ENCODE measurements at places on chromosomes 2 and 18.

GRCh38 chr2:39821871-39822270 is 42.8 kb upstream of the THUMPD2 start:
- no peak for DNase-seq

- DNase-seq = no peak
Observed at GRCh38 chr18:12867441-12868123, 16.5 kb downstream of the PTPN2 start.

DNA sequence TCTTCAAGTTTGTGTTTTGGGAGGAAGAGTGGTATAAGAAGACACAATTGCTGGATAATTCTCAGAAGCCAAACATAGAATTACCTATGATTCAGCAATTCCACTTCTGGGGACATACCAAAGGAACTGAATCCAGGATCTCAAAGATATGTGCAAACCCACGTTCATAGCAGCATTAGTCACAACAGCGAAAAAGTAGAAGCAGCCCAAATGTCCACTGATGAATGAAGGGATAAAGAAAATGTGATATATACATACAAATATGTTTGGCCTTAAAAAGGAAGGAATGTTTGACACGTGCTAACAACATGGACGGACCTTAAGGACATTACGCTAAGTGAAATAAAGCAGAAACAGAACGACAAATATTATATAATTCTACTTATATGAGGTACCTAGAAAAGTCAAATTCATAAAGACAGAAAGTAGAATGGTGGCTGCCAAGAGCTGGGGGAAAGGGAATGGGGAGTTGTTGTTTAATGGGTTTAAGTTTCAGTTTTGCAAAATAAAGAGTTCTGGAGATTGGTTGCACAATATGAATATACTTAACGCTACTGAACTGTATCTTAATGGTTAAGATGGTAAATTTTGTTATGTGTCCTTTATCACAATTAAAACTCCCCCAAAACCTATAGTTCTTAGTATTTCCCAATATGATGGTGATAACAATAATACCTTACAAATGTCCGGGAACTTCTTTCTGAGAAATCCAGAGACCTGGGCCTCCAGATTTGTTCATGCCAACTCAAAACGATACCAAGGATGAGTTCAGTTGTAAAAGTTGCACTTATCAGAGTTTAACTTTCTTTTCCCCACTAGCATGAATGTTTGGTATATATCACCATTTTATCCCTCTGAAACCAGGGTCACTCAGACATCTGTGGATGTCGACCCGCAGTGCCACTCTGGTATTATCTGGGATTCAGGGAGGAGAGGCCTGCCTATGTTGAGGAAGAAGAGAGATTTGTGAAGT is 33.7 kb upstream of the WIPF1 start:
- no peak for DNase-seq

GRCh38 chr2:74205596-74205995 is 7.2 kb downstream of the MTHFD2 start:
- no peak for DNase-seq

- DNase-seq = no peak
Observed at GRCh38 chr2:112108178-112108832, 29.9 kb upstream of the FBLN7 start.

GRCh38 chr2:121120991-121121390 is 164.0 kb downstream of the TFCP2L1 start:
- no peak for DNase-seq

GRCh38 chr2:49278141-49278540 is 123.8 kb upstream of the FSHR start:
- no peak for DNase-seq

GRCh38 chr18:43720041-43720440 is 442.8 kb upstream of the SYT4 start:
- DNase-seq = no peak

- no peak for DNase-seq
Observed at GRCh38 chr2:88429929-88430328, 22.6 kb downstream of the FOXI3 start.

DNA sequence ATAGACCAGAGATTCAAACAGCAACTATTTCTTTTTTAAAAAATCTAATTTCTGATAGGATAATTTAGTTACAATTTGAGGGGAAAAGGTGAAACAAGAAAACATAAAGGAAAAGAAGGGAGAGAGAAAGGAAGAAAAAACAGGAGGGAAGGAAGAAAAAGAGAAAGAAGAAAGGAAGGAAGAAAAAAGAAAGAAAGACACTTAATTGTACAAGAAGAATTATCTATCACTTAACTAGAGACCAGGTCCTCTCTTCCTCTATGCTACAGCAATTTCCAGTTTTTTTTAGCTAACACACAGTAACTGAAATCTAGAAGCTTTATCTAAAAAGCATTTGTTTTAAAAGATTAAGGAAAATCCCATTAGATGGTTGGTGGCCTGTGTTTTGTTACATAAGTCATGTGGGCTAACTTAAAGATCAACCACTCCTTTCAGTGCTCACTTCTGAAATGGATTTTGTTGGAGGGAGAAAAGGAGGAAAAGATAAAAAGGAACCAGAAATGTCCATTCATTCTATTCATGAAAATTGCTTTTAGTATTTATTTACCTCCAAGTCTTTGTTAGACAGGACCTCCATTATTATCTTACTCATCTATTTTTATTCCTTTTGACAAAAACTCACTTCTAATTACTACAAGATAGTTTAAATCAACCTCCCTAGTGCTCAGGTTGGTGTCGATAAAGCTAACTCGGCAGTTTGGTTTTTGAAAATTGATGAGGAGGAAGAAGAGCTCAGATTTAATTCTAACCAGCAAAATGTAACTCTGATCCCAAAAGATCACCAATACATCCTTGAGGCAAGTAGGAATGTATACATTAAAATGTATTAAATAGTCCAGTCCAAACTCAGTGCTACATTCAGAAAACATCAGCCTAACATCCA is 251.5 kb upstream of the FN1 start:
- no peak for DNase-seq

GRCh38 chr2:205657579-205657978 is 24.7 kb upstream of the NRP2 start:
- no peak for DNase-seq

GRCh38 chr2:2577407-2577831 is 246.3 kb upstream of the MYT1L start:
- DNase-seq = no peak

GRCh38 chr2:232924433-232924832 is 54.4 kb downstream of the SNORC start:
- DNase-seq = no peak

- no peak for DNase-seq
Observed at GRCh38 chr18:28468901-28469300, 292.0 kb upstream of the CDH2 start.

- DNase-seq = no peak
Observed at GRCh38 chr2:3956892-3957291, 253.5 kb downstream of the DCDC2C start.

- no peak for DNase-seq
Observed at GRCh38 chr18:70188113-70188512, 17.4 kb downstream of the RTTN start.

DNA sequence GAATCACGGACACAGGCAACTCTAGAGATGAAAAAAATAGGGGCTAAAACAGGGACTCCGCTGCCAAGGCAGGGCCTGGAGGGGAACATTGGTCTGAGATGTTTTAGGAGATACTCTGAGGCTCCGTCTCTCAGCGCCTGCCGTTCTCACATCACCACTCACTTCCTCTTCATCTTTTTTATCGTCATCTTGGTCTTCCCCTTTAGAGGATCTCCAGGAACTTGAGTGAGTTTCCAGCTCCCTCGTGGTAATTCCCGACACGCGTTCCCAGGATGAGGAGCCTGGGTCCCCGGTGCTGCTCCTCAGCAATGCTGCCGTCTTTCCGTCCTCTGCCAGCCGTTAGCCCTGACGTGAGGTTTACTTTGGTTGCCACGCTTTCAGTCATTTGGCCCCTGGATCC is 16.1 kb downstream of the MLPH start:
- no peak for DNase-seq

DNA sequence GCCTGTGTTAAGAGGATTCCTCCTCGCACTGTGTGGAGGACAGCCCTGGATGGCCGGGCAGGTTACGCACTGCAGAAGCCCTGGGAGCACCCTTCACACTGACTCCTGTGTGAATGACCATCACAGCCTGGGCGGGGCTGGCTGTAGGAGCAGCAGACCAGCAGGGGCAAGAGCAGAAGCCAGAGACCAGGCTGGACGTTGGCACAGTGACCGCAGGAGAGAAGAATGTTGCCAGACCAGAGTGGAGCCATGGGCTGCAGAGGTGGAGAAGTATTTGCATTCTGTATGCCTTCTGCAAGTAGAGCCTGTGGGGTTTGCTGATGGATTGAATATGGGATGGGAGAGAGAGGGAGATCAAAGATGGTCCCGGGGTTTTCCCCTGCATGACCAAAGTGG is 23.1 kb downstream of the LRRFIP1 start:
- no peak for DNase-seq

- DNase-seq = no peak
Observed at GRCh38 chr2:49053156-49053555, 101.2 kb downstream of the FSHR start.

DNA sequence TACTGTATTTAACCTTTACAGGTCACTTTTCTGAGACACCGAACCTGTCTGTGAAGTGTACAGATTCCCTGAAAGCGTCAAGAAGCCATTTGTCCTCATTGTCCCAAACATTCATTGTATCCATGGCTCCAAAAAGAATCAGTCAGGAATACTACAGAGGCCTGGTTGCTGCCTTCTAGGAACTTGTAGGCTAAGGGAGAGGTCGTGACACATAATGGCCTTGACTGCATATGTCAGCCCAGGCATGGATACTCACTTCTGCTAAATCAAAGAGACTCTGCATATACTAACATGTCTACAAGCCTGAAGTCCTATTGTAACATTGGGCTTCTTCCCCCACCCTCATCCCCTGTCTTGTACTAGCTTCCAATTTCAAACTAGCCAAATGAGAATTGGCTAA is 40.2 kb downstream of the ONECUT2 start:
- no peak for DNase-seq

- DNase-seq = no peak
Observed at GRCh38 chr2:105307146-105307545, 22.4 kb downstream of the TGFBRAP1 start.

DNA sequence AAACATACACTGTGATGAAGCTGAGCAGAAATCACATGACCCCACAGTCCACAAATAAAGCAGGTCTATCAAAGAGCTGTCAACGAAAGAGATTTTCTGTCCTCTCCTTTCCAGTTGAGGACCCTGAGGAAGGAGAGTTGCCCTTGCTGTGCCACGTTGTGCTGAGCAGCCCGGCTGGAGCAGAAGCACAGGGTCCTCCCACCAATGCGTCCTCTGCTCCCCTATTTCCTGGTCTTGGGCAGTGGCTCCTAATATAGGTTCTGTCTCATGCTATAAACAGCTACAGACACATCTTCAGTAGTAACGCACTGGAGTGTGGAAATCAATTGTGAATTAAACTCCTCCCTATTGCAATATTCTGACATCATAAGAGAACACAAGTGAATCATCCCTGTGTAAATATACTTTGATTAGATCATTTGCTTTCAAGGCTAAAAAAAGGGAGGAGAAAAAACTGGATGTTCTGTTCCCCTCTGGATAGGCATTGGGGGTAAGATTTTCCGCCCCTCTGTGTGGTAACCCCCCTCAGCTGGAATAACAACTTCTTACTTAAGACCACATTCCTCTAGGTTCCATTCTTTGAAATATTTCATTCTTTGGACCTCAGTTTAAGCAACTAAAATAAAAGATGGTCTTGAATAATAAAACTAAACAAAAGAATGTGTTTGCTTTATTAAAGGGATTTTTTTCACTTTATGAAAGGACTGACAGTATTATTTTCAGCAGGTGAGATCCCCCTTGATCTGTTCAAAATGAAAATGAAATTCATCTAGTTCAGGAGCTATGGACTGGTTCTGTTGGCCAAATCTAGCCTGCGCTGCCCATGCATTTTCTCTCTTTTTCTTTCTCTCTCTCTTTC is 8.3 kb upstream of the RHOB start:
- no peak for DNase-seq

GRCh38 chr18:50287028-50287440 is 458 bp downstream of the CXXC1 start:
- DNase-seq = no peak

DNA sequence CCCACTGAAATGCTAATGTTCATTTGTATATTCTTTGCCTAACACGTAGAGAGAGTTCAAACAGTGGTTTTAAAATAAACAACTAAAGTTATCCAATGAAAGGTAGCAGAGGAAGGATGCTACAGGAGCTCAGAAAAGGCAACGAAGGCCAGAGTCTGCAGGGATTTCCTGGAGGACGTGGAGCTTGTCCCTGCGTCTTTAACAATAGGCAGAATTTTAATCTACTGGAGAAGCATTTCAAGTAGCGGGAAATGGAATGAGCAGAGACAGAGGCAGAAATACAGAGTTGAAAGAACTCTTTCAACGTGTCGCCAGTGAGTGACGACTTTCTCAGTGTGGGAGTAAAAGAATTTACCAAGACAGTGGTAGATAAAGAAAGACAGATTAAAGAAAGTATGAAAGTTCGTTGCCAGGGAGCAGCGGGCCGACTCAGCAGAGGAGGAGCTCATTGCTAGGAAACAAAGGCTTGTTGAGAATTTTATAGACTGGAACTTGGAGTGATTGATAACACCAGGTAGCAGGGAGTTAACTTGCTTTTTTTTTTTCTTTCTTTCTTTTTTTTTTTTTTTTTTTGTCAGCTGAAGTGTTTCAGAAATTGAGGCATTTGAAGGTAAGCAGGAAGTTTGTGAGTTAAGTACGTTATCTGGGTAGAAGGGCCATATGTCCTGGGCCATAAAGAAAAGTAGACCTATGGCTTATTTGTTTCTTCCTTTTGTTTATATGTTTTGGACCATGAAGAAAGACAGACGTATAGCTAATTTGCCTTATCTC is 625 bp upstream of the NBAS start:
- DNase-seq = no peak

DNA sequence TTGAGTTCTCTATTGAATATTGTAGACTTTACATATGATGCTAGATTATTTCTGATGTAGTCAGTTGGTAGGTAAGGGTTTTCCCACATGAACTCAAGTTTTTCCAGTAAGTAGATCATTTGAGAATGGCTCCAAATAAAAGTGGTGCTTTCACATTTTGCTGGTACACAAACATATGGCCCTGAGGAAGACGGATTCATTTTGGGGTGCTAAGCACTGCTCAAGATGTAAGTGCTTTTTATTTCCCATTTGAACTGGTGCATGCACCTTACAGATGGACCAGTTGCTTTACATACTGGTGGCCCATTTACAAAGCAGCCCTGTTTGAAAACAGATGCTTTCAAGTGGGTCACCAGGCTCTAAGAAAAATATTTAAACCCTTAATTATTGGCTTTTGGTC is 266.7 kb downstream of the MEIS1 start:
- DNase-seq = no peak

GRCh38 chr2:108926561-108927380 is 62.2 kb downstream of the EDAR start:
- no peak for DNase-seq

GRCh38 chr18:58135183-58135641 is 91.2 kb downstream of the NEDD4L start:
- no peak for DNase-seq

- DNase-seq = no peak
Observed at GRCh38 chr2:128469875-128470274, 151.2 kb upstream of the HS6ST1 start.

Measured in T-helper 17 cell (primary cell).